ENCODE measurements at places on chromosomes 2 and 18.

- DNase-seq = peak; percentile 34
Measured at GRCh38 chr18:53375621-53376020, 848.8 kb downstream of the MBD2 start.

DNA sequence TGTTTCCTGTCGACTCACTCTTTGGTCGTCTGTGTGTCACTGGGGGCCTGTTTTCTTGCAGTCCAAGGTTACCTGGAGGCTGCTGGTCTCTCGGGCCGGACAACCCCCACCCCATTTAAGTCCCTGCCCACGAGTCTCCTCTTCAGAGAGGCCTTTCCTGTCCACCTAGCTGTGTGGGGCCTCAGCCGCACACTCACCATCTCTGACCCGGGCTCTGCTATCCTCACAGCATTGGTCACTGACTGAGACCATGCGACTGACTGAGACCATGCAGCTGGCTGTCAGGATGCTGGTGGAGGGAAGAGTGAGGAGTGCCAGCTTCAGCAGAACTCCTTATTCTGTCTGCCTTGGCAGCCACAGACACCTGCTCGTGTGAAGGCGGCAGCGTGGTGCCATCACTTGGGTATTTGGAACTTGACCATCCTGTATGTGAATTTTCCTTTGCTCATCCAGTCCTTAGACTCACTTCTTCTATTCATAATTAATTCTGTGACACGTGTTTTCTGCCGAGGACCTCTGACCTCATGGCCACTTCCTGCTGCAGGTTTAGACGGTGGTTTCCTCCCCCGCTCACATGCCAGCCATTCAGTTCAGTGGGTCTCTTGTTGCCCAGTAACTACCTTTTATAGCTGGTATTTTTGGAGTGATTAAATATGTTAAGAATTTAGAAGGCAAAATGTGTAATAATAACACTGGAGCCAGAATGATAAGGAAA lies 47.5 kb upstream of the ASB1 start:
- peak; percentile 36 for DNase-seq

- no peak for DNase-seq
Measured at GRCh38 chr2:202782940-202783558, 88.5 kb downstream of the ICA1L start.

GRCh38 chr2:223797811-223798721 lies 39.3 kb downstream of the AP1S3 start:
- peak; percentile 35 for DNase-seq

- no peak for DNase-seq
Measured at GRCh38 chr18:57326718-57327323, 25.5 kb upstream of the ST8SIA3 start.

DNA sequence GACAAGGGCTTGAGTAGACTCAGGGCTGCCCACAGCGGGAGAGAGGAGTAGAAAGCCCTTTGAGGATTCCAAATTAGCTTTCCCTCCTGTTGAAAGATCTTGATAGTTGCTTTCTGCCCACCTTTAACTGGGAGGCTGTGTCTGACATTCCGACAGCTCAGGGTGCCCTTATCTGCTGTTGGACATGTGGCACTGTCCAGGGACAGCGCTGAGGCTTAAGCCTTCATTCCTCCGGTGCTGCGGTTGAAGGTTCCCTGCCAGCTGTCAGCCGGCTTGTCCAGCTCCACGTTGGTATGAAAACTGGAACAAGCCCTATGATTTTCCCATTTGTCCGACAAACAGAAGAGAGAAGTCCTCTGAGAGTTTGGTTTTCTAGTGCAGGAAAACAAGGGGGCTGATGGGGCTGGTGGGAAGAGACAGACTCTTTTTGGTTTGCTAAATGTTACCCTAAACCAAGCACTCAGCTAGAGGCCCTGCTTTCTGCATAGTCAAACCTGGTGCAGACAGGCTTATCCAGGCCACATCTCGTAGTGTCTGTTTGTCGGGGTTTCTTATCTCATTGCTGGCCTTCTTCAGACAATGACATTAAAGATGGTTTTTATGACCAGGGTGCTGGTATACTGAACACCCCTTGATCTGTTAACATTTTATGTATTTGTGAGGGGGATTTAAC lies 24.5 kb downstream of the GREB1 start:
- no peak for DNase-seq

- no peak for DNase-seq
Measured at GRCh38 chr2:171813126-171813525, 80.9 kb downstream of the SLC25A12 start.

- DNase-seq = no peak
Measured at GRCh38 chr2:74181739-74182138, 3.1 kb upstream of the MOB1A start.

DNA sequence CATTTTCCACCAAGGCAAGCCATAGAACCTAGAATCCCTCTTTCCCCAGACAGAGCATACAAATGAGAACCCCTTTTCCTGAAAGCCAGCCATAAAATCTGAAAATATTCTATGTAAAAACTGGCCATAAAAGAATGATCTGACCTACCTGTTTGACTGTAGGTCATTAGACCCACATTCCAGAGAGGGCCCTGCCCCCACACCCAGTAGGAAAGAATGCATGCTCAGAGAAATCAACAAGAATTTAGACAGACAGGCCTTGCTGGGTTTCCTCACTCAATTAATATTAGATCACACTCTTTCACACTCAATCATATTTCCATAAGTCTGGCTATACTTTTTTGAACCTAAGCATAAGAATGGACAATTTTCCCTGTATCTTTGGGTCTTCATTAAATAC lies 929.5 kb downstream of the ERBB4 start:
- DNase-seq = no peak

DNA sequence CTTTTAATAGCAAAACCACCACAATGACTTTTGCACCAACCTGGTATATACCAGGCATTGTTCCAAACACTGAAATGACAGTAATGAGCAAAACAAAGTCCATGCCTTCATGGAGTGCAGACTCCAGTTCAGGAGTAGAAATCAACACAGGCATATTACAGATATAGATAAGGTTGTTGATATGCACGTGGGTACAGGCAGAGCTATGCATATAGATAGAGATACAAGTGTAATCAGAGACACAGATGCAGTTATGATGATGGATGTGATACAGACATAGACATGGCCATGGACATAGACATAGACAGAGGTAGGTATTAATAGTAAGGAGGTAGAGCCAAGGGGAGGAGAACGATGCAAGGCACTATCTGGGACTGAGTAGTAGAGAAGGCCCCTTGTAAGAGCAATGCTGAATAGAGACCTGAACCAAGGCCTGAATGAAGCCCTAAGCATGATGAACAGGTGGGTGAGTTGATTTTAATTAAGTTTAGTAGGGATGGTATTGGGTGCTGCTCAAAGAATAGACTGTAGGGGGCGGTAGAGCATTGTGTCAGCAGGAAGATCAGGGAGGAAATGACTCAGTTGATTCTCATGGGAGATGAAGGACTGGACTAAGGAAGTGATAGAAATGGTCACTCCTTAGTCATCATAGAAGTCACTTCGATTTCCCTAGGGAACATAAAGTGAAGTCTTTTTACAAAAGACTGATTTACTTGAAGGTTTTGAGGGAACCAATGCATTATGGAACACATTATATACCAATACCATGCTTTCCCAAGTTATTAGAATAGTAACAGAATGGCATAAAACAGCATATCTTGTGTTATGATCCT lies 39.4 kb downstream of the CMPK2 start:
- DNase-seq = no peak

DNA sequence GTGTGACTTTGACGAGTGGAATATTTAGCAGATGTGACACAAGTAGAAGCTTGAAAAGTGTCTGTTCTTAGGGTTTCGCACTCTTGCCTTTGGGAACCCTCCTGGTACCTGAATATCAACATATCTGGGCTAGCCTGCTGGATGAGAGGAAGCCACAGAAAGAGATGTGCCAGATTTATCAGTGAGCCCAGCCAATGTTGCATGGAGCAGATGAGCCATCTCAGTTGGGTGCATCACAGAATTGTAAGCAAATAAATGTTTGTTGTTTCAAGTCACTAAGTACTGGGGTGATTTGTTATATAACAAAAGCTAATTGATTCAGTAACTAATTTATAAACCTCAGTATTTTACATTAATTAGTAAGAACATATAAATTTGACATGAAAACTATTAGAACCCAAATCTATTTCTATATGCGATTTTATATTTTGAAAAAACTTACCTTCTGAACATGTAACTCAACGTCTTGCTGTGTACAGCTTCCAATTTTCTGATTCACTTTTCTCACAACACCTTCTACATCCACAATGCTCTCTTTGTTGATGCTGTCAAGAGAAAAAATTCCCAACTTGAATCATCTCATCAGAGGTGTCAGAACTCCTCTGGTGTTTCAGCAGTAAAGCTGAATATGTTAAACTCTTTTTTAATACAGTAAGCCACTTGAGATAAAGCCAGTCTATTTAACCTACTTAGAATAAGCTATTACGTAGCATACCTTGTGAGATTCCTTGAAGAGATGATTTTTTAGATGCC lies 42.3 kb downstream of the DARS1 start:
- no peak for DNase-seq

DNA sequence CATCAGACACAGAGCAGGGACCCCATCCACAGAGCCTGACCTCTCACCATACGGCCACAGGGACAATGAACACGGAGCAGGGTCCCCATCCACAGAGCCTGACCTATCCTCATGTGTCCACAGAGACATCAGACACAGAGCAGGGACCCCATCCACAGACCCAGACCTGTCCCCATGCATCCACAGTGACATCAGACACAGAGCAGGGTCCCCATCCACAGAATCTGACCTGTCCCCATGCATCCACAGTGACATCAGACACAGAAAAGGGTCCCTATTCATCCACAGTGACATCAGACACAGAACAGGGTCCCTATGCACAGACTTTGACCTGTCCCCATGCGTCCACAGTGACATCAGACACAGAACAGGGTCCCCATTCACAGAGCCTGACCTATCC lies 325.1 kb upstream of the RAB6C start:
- no peak for DNase-seq

DNA sequence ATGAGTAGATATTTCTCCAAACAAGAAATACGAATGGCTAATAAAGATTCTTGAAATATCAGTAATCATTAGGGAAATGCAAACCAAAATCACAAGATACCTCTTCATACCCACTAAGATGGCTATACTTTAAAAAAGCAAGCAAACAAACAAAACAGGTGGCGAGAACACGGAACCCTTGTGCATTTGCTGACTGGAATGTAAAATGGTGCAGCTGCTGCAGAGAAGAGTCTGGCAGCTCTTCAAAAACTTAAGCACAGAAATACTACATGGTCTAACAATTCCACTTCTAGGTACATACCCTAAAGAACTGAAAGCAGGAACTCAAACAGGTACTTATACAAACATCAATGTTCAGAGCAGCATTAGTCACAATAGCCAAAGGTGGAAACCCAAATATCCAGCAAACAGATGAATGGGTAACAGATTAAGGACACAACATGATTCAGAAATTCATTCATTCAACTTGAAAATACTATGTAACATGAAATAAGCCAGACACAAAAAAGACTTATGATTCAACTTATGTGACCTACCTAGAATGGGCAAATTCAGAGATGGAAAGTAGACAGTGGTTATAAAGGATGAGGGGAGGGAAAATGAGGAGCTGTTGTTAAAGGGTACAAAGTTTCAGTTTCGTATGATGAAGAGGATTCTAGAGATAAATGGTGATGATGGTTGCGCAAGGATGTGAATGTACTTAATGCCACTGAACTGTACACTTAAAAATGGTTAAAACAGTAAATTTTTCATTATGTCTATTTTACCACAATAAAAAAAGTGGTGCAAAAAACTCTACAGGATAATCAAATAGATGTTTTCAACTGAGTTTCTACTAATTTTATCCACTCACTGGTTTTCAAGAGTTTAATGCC lies 26.9 kb upstream of the GPR75 start:
- DNase-seq = no peak

DNA sequence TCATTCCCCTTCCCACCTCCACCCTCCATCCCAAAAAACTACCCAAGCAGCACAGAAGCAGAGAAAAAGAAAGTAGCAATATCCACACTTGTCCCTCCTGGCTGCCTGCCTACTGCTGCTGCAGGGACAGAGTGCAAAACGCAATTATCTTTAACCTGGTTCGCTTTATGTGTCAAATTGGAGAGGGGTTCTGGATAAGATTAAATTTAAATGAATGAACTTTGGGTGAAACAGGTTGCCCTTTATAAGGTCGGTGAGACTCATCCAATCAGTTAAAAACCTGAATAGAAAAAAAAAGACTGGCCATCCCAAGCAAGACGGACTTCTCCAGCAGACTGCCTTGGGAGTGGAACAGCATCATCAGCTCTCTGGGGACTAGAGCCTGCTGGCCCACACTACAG lies 62.6 kb downstream of the ANKRD44 start:
- DNase-seq = no peak

- DNase-seq = no peak
Measured at GRCh38 chr2:113276216-113276760, 2.4 kb downstream of the PAX8 start.

- no peak for DNase-seq
Measured at GRCh38 chr2:179596018-179596417, 265.4 kb downstream of the ZNF385B start.

DNA sequence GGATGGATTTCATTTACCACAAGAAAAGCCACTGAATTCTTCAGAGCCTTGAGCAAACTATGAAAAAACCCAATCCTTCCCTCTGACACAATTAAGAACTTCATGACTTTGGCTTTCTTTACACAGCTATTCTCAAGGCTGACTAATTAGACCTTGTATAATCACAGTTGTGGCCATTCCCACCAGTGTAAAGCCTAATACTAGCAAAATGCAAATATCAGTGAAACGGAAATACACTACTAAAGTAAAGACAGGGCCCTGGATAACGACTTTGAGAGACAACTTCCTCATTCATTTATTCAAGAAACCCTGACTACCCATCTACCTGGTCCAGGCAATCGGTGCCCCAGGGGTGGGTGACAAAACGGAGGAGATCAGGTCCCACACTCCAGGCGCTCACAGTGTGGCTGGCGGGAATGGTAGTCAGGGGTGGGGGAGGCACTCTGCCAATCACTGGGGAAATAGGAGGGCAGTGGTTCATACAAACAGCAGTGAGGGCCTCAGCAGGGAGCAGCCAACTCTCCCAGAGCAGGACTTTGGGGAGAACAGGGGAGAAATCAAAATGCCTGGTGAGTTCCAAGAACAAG lies 28.1 kb downstream of the TMEM163 start:
- no peak for DNase-seq

GRCh38 chr2:105714141-105714540 lies 30.6 kb upstream of the NCK2 start:
- DNase-seq = no peak

All from renal pelvis (tissue), 12 donors.